ENCODE measurements at places on chromosomes 1 and 21.

DNA sequence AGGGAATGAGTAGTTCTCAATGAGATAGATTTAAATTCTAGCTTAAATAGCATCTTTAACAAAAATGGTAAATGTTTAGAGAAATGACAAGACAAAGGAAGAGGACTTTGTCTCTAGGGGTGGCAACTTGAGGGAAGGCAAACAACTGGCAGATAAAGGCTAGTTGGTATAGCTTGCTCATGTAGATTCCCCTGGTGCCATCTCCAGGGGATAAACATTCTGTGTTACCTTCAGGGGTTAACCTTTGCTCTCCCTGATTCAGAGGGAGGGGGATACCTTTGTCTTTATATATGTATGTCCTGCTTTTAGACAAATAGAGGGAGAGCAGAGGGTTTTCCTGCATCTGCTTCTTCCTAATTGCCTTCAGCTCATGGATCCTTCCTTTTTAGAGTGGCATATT is 153.7 kb upstream of the L1TD1 start:
- DNase-seq: no peak

GRCh38 chr1:234538930-234539649 is 60.1 kb upstream of the TARBP1 start:
- DNase-seq: peak; percentile 80

DNA sequence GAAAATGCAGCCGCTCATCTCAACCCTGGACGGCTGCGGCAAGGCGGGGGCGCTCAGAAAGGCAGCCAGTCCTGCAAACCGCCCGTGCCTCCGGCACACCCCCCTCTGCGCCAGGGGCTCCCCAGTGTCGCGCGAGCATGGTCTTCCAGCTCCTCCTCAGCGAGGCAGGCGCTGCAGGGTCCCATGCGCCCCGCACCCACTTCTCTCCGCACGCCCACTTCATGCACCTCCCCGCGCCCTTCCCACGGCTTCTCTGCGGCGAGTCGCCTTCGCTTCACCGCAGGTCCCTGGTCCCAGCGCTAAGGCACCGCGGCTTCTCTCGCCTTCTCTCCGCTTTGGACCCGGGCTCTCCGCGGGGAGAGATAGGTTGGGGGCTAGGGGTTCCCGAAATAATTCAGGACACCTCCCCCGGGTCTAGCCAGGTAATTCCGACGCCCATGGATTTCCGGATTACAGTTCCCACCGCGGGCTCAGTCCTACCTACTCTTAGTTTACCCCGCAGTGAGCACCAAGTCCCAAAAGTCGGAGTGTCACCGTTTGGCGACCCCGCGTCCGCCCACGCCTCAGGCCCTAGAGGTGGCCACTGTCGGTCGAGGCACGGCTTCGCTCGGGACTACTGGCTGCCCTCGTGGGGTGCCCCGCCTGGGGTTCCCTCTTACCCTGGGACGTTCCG is 67.5 kb downstream of the SYT2 start:
- DNase-seq: no peak

DNA sequence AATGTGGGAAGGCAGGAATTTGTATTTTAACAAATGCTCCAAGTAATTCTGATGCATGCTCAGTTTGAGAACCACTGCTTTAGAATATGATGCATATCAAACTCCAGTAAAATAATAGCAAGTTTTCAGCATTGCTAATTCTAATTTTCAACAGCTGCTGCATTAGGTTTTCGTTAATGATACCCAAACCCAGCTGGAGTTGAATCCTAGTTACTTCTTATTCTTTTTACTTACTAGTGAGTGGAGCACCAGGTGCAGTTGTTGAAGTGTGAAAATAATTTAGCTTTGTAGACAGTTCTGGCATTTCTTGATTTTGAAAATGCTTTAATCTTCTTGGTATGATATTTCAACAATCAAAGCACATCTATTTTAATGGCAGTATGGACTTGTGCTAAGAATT is 138.5 kb downstream of the HS2ST1 start:
- DNase-seq: no peak

GRCh38 chr1:3481046-3481445 is 26.6 kb downstream of the ARHGEF16 start:
- no peak for DNase-seq

DNA sequence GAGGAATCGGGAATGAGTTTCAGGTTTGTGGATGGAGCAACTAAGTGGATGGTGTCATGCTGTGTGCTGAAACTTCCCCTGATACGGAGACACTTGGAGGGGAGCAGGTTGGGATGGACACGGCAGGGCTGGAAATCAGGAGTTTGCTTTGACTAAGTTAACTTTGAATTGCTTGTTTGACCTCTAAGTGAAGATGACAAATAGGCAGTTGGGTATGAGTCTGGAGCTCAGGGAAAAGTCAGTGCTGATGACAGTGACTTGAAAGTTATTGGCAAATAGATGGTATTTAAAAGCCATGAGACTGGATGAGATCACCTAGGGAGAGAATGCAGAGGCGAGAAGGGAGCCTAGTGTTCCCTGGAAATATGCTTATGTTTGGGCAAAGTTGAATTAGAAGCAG is 12.8 kb upstream of the ZSCAN20 start:
- no peak for DNase-seq

DNA sequence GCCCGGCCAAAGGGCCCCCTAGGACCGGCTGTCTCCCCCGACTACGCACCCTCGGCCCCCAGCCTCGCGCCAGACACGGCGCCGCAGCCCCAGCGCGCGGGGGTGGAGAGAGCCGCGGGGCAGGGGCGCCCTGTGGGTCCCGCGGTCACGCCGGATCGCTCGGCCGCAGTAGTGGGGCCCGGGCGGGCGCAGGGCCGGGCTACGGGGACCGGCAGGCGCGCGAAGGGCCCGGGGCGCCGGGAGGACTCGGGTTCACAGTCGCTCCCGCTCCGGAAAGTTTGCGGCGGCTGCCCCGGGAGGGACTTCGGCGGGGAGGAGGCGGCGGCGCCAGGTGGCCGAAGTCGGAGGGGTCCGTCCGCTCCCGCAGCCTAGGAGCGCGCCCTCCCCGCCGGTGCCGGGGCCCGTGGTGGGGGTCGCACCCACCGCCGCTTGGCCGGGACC is 7.1 kb upstream of the ZNF669 start:
- DNase-seq: no peak

DNA sequence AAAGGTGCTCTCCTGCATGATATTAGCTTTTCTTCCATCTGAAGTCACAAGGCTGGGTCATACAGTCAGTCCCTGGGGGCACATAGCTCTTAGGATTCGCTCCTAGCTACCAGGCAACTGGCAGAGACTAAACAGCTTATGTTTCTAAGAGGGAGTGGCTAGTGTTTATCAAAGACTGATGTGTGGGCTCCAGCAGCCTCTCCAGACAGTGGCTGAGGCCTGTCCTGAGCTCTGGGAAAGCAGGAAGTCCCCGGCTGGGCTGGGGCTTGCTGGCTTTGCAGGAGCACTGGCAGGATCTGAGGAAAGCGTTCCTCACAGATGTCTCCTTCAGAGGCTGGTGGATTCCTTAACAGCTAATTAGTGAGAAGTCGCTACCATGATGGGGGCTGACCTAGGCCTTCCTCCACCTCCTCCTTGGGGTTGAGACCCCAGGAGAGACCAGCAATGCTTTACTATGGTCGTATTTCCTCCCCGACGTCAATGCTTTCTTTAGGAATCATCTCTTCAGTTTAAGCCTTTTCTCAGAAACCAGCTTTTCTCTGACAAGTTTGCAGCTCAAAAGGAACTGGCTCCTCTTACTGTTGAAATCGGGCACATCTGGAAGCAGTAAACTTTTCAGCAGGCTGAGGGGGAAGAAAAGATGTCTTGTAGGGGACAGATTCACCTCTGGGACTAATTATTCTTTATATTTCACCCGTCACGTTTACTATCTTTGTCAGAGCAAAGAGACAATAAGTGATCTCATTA is 33.5 kb upstream of the HHAT start:
- peak; percentile 74 for DNase-seq

GRCh38 chr1:27682351-27682944 is 10.5 kb upstream of the IFI6 start:
- DNase-seq: no peak

GRCh38 chr1:11845641-11846335 is 1.8 kb downstream of the NPPA start:
- DNase-seq: no peak

GRCh38 chr1:221664253-221664652 is 77.6 kb downstream of the DUSP10 start:
- DNase-seq: no peak

GRCh38 chr1:29044010-29044409 is 79.7 kb downstream of the TMEM200B start:
- DNase-seq: no peak

- no peak for DNase-seq
Measured at GRCh38 chr21:16199539-16199938, 469.8 kb downstream of the USP25 start.

GRCh38 chr1:41277371-41277975 is 35.4 kb upstream of the SCMH1 start:
- DNase-seq: no peak

DNA sequence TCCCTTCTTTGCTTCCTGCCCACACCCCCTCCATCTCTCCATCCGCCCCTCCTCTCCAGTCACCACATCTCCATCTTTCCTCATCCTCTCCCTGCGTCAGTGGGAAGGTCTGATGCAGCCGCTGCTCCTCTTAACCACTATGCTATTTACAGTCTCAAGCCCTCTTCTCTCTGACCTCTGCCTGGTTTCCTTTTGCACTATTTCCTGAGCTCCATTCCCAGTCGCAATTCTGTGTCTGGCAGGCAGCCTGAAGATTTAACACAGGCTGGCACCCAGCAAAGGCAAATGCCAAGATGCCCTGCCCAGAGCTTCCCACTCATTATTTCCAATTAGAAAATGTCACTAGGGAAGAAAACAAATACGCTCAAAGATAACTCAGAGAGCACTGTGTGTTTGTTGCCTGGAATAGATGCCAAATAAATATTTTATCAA is 89.6 kb upstream of the LPGAT1 start:
- DNase-seq: peak; percentile 69

GRCh38 chr1:155173478-155174323 is at the start of gene TRIM46:
Gene TRIM46, plus strand, starts transcription at chr1:155173849. Its CDS starts 118 bp downstream, at chr1:155173967.
- peak; percentile 60 for DNase-seq

DNA sequence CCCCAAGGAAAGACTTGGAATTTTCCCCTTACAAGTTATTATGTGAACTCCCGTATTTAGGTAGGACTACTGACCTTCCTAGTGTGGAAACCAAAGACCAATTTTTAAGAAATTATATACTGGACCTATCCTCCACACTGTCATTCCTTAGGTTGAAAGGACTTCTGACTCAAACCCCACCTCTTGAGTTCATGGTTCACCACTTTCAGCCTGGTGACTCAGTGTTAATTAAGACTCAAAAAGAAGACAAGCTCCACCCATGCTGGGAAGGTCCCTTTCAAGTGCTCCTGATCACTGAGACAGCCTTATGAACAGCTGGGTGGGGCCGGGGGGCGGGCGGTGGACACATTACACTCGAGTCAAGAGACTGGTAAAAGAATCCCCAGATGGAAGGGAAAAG is 113.2 kb downstream of the LRRC53 start:
- DNase-seq: no peak

GRCh38 chr1:40519517-40519916 is 10.9 kb downstream of the EXO5 start:
- DNase-seq: no peak

DNA sequence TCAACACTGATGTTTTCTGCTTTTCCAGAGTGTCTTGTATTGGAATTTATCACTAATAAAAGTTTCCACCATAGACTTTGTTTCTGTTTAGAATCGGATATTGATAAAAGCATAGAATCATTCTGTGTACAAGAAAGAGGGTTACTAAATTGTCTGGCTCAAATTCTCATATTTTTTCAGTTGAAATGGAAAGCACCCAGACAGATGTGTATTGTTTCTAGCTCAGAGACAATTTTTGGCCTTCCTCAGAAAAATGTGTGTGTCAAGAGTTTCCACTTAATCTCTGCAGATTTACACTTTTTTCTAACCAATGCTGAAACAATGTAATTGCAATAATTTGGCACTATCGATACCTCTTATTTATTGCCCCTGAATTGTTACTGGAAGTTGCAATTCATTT is 20.2 kb downstream of the LHX9 start:
- no peak for DNase-seq

GRCh38 chr1:186958520-186958919 is 129.8 kb downstream of the PLA2G4A start:
- DNase-seq: no peak

- DNase-seq: peak; percentile 81
Measured at GRCh38 chr1:110630839-110631663, 24.9 kb upstream of the KCNA2 start.

- no peak for DNase-seq
Measured at GRCh38 chr1:33653226-33653625, 180.8 kb downstream of the ZSCAN20 start.

GRCh38 chr1:244822878-244823277 is 12.6 kb upstream of the COX20 start:
- no peak for DNase-seq

- no peak for DNase-seq
Measured at GRCh38 chr1:213381572-213382084, 330.6 kb downstream of the RPS6KC1 start.

DNA sequence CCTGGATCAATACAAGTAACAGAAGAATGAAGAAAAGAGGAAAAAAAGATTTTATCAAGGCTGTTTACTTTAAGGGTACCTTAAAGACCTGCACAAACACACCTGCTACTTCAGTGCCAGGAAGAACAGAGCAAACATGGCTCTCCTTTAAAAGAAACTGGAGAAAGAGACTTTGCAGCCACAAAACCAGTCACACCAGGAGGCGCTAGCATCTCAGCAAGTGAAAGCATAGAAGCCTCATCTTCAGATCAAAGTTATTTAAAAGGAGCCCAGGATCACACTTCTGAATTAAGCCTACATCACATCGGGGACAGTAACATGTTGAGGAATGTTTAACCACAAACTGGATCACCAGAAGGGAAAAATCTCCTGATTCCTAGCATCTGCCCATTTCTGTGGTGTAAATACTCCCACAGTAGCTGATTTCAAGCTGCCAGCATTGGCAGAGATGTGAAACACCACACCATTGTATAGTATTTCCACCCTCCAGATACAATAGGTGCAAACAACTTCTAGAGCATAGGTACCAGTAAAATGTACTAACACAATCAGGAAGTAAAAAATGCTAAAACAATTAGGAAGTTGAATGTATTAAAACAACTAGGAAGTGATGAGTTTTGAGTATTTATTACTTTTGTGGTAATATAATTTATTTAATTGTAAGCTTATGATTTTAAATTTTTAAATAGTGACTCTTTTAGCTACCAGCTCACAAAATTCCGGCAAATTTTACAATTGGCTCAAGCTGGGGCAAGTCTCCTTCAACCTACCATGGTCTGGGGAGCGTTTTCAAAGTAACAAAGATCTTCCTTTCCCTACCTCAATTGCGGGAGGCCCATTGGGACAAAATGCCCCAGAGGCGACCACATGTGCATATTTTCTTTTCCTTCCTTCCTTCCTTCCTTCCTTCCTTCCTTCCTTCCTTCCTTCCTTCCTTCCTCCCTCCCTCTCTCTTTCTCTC is 105.3 kb upstream of the CLDN14 start:
- DNase-seq: no peak

All from sigmoid colon (tissue), 7 donors.